ENCODE measurements at places on chromosomes 7 and 10.

GRCh38 chr10:103592186-103593021 lies 98.9 kb downstream of the NEURL1 start:
- DNase-seq, result no peak

DNA sequence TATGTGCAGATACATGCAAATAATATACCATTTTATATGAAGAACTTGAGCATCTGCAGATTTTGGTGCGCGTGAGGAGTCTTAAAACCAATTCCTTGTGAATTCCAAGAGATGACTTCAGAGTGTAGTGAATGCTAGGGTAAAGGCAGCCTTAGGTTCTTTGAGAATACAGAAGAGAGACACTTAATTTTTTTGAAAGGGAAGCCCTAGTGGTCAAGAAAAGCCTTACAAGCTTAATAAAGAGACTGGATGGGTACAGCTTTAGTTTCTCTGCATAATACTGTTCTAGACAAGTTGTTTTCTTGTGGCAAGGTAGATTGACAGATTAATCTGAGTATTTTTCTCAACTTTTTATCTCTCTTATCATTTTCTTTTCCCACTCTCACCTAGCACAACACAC lies 636.5 kb downstream of the DNAJB9 start:
- DNase-seq, result no peak

- no peak for DNase-seq
Observed at GRCh38 chr10:78950656-78951587, 117.8 kb upstream of the ZMIZ1 start.

DNA sequence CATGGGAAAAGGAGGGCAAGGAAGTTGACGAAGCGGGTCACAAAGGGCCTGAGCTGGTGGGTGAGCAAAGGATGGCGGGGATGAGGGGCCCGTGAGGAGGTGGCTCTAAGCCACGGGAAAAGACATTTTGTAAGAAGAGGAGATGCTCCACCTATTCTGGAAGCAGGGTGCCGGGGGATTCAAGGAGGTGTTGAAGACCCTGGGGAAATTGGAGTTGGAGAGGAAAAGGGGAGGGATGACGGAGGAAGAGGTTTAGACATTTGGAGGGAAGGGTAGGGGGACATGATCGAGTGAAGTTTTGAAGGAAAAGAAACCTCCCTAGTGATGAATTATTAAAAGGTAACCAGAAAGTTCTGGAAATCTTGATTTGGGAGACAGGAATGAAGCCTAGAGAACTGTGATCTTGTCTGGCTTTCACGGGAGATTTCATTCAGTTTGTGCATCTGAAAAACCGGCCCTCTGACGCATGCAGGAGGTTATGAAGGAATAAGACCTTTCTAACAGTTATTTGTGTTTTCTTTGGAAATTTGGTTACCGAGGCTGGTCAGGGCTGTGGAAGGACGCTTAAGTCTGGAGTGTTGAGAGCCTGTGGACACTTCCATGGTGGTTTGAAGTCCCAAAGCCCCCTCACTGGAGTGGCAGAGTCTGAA lies 1.4 kb downstream of the SMO start:
- DNase-seq, result no peak

DNA sequence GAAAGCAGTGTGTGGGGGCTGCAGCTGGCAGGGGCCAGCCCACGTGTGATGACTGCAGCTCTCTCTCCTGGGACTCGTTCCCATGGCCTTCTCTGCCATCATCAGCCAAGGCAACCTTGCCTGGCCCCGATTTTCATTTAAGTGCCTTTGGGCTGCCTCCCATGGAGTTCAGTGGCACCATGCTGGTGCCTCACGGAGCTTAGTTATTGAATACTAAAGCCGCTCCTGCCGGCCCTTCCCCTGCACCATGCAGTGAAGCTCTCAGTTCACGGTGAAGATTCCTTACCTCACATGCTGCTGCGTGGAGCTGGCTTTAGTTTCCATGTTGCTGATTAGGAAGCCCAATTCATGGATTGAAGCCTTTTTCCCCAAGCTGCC lies 141.5 kb upstream of the EEPD1 start:
- no peak for DNase-seq

DNA sequence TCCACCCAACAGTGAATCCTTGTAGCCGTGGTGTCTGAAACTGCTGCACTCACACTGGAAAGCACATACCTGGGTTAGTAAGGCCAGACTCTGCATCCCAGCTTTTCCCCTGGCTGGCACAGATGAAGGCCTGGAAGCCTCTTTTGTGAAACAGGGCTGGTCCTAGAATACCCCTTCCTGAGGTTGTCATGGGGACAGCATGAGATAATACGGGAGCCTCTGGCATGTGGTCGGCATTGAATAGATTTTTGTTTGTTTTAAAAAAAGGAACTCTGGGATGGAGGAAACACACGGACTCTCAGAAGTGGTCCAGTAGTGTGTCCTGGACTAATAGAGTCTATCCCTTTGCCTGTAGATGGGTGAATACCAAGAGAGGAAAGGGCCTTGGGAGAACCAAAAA lies 129.7 kb downstream of the TMEM178B start:
- DNase-seq, result no peak

DNA sequence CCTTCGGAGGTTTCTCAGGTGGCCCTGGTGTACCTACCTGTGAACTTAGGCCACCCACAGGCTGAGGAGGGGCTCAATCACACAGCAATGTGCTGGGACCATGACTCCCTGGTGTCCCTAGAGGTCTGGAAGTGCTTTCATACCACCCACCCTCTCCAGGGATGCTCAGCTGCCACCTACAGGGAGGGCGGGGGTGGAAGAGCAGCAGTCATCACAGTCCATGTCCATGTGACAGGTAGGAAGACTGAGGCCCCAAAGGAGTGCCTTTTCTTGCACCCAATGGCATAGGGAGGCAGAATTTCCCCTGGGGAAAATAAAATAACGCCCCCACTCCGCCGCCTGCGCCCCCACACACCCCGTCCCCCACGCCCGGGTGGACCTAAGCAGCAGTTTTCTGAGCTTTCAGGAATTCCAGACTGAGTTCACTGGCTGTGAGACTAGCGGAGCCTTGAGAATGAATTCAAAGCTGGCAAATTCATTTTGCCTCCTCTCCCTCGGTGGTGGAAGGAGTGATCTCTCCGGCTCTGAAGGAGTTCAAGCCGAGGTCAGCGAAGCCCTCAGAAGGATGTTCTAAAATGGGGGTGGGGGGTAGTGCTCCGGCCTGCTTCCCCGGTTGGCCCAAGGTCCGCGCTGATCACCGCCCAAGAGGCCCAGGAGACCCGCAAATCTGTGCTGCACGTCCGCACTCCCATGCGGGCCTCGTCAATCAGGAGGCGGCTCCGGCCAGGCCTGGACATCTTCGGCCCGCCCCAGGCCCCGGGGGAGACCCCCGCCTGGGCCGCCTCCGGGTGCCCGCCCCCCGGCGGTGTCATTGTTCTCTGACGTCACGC lies 2.1 kb upstream of the ZMIZ1 start:
- DNase-seq, result no peak

GRCh38 chr7:137337902-137338301 lies 5.6 kb downstream of the PTN start:
- no peak for DNase-seq

DNA sequence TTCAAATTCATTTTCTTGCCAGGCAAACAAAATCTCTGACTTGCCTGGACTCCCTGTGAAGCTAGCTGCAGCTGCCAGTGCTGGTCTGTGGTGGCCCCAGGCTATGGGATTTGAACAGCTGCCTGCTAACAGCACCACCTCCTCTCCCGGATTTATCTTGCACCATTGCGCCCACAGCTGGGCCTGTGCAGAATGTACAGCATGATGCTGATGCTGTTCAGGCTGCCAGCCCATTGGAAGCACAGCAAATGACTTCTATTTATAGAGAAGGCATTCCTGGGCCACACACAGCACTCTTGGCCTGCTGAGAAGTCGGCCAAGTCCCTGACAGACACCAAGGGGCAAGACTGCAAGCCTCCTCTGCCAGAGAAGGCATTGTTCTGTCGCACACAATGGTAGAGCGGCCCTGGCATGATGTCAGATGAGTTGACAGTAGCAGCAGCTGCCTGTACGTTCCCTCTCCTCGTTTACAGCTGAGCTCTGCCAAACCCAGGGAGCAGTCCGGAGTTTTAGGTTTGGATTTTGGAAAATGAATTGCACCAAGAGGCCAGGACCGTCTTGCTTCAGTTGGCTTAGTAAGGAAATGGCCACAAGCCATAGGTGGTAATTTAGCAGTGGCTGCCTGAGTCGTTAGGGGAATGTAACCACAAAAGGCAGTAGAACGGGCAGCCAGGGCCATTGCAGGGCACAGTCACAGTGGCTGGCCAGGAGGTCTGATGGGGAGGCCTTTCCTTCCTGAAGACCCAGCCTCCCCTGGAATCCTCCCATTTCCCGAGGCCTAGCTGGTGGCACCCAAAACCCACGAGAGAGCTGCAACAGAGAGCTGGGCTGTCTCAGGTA lies 38.5 kb downstream of the MTURN start:
- DNase-seq, result no peak

- no peak for DNase-seq
Observed at GRCh38 chr7:4015371-4015770, 666.7 kb upstream of the FOXK1 start.

GRCh38 chr10:6165221-6165725 lies 37.5 kb upstream of the PFKFB3 start:
- no peak for DNase-seq

- DNase-seq, result no peak
Observed at GRCh38 chr10:4672201-4672600, 153.8 kb upstream of the AKR1E2 start.

DNA sequence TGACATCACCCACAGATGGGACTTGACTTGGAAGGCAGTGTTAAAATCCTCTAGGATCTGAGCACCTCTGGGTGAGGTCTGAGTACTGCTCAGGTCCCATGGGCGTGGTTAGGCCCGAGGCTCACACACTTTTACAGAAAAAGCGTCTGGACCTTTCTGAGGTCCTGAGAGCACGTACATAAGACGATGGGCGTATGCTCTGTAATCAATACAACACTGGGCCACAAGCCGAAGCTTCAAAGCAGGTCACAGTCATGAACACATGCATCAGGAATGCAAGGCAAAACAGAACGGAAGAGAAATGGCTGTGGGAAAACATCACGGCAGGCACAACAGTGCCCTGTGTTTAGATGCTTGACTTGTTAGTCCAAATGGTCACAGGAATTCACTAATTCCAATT lies 112.2 kb downstream of the LARP4B start:
- DNase-seq, result no peak

GRCh38 chr10:60262647-60263126 lies 127.0 kb downstream of the ANK3 start:
- DNase-seq, result no peak

DNA sequence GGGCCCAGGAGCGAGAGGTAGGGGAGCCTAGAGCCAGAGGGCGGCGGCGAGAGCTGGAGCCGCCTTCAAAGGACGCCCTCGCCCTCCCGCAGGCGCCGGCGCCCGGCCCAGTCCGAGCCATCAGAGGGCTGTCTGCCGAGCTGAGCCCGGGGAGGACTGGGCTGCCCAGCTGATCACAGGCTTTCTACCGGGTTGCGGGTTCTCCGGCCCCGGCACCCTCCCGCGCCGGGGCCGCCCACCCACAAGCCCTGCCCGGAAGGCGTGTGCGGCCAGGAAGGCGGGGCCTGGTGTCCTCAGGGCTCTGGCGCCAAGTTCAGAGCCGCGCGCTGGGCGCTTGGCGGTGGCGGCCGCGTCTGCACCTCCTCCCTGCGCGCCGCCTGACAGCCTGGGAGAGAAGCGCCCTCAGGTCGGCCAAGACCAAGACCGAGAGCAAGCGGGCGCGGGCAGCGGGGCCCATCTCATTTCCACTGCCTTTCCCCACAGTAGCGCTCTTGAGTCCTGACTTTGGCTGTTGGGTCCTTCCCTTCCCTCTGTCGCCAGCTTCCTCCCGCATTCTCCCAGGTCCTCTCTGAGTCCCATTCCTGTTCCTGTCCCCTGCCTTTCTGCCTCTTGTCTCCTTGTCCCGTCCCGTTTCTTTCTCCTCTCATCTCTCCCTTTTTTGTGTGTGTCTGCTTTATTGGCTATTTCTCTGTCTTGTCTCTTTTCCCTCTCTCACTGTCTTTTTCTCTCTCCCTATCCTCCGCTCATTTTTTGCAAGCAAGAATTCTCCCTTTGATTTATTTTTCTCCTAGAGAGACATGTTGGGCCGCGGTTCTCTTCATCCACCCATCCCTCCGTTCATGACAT lies 60.6 kb upstream of the MSMB start:
- DNase-seq, result no peak
